ENCODE measurements at places on chromosomes 12 and 14.

- DNase-seq, result no peak
Observed at GRCh38 chr12:131852551-131853299, 24.5 kb downstream of the MMP17 start.

- DNase-seq, result no peak
Observed at GRCh38 chr14:83419420-83419819, 1885.8 kb upstream of the SEL1L start.

- peak; percentile 18 for DNase-seq
Observed at GRCh38 chr14:99687284-99688209, 3.4 kb downstream of the CYP46A1 start.

DNA sequence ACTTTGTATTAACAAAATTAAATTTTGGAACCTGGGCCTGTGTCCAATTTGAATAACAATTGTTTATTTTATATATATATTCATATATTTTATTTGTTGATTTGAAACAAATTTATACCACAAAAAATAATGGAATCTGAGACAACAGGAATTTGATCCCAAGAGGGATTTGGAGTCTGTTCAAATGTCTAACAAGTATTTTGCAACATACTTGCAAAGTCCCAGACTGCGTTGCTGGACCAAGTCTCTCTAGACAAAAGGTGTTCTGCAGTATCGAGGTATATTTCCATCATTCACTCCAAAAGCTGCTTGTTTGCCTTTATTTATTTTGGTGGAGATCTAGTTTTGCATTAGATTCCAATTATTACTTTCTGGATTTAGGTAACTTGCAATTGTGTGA, 68.7 kb upstream of the PTPRR start:
- no peak for DNase-seq

- DNase-seq, result no peak
Observed at GRCh38 chr12:22709292-22709691, 84.3 kb downstream of the ETNK1 start.

GRCh38 chr12:75955251-75955650, 76.3 kb downstream of the PHLDA1 start:
- DNase-seq, result no peak

GRCh38 chr14:67719866-67720265, 18.2 kb downstream of the RDH12 start:
- DNase-seq, result no peak

DNA sequence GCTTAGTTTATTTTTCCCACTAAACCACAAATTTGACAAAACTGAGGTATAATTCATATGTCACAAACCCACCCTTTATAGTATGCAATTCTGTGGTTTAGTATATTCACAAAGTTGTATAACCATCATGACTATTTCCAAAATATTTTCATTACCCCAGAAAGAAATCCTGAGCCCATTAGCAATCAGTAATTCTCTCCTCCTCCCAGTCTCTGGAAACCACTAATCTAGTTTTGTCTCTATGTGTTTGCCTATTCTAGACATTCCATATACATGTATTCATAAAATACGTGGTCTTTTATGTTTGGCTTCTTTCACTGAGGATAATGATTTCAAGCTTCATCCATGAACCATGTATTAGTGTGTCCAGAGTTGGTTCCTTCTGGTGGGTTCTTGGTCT, 267.6 kb downstream of the AEBP2 start:
- no peak for DNase-seq

DNA sequence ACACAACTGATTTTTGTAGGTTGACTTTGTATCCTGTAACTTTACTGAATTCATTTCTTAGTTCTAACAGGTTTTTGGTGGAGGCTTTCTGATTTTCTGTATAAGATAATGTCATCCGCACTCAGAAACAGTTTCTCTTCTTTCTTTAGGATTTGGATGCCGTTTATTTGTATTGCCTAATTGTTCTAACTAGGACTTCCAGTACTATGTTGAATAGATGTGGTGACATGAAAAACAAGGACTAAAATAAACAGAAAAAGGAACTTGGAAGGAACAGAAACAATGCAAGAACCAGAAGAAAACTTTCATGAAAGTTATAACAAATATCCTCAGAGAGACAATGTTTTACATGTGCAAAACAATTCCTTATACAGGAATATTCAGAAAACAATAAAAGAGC, 100.3 kb downstream of the GTF2A1 start:
- no peak for DNase-seq

DNA sequence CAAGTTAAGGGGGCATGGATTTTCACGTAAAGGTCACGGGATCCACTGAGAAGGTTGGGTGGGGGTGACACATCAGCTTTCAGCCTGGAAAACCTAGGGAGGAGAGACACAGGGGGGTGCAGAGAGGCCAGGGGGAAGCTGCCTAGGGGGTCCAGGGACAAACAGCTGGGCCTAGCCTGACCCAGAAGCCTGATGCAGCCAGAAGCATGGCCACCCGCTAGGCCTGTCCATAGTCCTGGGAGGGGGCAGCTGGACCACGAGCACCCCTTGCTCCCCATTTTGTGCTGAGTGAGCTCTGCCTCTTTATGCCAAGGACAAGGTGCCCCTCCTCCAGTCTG, 322.7 kb upstream of the RTL1 start:
- DNase-seq, result no peak

DNA sequence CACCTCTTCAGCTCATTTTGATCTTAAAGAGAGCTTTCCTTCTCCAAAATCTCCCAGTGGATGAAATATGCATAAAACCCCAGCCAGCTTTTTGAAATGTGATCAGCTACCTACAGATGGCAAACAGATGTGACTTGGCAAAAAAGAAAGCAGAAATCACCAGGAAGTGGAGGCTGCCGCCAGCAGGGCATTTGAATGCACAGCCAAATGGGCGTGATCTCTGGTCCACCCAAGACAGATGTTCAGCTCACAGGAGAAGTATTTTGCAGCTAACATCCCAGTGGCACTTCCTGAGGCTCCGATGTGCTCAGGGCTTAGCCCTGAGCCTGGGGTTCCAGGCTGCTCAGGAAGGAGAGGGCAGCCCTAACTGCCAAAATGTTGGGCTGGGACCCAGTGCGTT, 78.3 kb downstream of the LGMN start:
- no peak for DNase-seq

DNA sequence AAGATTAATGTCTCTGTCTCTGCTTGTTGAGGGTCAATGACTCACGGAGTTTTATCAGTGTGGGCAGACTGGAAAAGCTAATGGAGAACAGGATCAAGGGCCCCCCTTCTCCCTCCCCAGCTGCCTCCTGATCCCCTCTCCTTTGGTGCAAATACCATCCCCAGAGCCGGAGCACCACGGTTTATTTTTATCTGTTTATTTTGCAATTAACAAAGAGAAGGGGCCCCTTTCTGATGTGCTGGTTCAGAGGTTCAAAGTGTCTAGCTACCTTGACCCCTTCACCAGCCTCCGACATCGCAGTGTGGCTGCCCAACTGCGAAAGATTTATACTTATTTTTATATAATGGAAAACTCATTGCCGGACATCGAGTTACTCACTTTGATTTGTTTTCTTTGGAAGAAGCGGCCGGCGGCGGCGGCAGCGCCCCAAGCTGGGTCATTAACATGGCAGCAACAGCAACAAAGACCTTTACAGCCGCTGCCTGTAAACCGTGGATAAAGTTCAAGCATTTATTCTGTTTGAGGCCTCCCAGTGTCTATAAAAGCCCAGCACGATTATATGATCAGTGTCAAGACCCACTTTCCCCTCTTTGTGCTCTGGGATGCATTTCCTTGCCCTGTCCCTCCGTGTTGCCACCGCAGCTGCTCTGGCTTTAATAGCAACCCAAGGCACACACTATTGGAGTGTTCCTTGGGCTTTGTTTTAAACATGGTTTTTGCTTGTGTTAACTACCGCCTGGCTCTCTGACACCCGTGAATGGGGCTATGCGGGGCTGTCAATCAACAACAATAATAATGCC, 47.4 kb upstream of the PARP11 start:
- no peak for DNase-seq

DNA sequence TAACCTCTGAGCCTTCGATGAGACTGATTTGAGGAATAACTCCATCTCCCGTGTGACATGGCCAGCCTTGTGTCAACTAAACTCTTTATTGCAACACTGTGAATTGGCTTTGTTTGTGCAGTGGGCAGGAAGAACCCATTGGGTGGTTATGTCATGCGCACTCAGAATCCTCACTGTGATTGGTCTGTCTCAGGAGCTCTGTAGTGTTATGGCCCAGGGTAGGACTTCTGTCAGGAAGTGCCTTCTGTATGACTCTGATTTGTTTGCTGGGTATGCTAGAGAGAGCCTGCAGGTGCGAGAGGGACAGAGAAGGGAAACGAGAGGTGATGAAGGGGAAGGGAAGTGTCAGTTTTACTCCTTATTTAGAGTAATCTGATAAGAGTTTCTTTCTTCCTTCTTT, 71.5 kb upstream of the DCD start:
- DNase-seq, result no peak

DNA sequence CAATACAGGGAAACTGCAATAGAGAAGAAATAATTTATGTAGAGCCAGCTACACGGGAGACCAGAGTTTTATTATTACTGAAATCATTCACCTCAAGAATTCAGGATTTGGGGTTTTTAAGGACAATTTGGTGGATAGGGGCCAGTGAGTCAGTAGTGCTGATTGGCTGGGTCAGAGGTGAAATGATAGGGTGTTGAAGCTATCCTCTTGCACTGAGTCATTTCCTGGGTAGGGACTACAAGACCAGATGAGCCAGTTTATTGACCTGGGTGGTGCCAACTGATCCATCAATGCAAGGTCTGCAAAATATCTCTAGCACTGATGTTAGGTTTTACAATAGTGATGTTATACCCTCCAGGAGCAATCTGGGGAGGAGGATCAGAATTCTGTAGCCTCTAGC, 486.3 kb downstream of the LRIG3 start:
- no peak for DNase-seq

DNA sequence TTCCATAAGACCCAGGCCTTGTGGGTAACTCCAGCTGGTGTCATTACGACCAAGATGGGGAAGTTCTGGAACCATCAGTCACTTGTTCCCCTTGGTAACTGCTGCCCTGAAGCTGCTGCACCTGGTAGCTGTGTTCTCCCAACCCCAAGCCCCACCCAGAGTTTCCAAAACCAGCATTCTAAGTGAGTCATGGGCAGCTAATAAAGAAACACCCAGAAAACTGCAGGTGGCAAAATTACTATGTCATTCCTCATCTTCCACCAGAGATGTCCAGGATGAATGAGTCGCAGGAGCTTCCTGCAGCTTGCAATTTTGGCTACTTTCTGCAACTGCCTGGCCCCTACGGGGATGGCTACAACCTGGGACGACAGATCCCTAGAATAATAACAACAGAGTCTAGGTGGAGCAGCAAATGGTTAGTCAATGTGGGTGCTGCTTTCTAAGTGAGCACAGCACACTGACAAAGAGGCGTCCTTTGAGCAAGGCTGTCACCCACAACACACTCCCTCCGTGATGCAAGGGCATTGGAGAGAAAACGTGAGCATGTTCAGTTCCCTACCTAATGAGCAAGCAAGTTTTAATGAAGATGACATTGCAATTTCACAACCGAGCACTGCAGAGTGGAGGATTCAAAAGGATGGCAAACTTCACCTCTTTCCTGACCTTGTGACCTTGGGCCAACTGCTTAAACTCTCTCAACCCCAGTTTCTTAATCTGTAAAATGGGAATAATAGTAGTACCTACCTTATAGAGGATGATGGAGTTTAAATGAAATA, 301.4 kb upstream of the NOS1 start:
- no peak for DNase-seq

GRCh38 chr12:61369241-61369910, 890.8 kb upstream of the USP15 start:
- DNase-seq, result no peak

- DNase-seq, result no peak
Observed at GRCh38 chr12:109765446-109765810, 51.8 kb downstream of the FAM222A start.

DNA sequence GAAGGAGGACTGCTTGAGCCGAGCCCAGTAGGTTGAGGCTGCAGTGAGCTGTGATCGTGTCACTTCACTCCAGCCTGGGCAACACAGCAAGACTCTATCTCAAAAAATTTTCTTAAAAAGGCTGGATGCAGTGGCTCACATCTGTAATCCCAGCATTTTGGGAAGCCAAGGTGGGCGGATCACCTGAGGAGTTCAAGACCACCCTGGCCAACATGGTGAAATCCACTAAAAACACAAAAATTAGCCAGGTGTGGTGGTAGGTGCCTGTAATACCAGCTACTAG, 17.1 kb upstream of the MDM2 start:
- no peak for DNase-seq

GRCh38 chr12:26699237-26699636, 133.8 kb downstream of the ITPR2 start:
- no peak for DNase-seq

DNA sequence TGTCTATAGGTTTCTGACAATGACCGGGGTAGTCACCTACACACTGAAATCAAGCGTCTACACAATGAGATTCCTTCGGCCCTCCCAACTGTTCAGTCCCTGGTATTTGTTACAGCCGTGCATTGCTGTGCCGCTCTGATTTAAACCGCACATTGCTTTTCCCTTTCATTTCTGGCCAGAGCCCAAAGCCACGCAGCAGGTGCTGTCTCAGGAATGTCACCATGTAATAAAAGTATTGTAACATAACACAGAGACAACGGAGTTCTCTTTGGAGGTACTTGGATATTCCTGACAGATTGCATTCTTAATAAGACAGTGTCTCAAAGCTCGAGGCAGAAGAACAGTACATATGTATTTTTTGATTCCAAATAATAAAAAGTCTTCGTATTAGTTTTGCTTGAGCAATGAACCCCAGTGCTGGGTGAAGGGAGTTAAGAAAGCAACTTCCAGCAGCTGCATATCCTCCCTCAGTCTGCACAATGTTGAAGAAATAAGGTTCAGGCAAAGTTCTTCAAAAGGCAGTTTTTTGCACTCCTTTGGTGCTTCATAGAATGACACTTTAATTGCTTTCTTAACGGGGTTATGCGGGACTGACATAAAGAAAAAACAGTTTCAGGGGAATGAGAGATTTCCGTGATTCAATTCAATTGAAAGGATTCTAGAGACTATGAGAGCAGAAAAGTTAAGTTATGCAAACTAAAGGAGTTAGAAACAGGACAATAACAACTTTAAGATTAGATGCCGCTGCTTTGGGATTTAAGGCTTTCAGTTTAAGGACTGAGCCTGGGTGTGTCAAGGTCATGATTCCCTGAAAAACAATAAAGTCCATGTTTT, 288.7 kb upstream of the FLRT2 start:
- no peak for DNase-seq

GRCh38 chr14:49879646-49880204, 13.2 kb upstream of the ARF6 start:
- peak; percentile 67 for DNase-seq

GRCh38 chr14:92302481-92302880, 20.5 kb upstream of the SLC24A4 start:
- no peak for DNase-seq

GRCh38 chr14:99354166-99354875, 82.3 kb upstream of the BCL11B start:
- DNase-seq, result no peak

DNA sequence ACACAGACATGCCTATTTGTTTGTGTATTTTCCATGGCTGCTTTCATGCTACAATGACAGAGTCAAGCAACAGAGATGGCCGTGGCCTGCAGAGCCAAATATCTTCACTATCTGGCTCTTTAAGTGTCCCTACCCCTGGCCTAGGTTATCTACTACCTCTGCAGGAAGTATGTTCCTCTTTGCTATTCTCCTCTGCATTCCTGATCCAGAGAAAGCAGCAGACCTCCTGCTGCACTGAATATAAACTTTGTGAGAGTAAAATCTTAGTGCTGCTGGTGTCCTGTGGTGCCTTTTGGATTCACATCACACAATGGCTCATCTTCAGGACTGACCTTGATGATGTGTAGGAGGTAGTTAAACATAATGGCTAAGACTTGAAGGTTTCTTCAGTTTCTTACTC, 233.4 kb downstream of the IPO8 start:
- no peak for DNase-seq

Data from CD4-positive, alpha-beta T cell treated with Interleukin-6 at 100 ng/mL for 8 hours (primary cell).